Panc1 (cell line): ENCODE measurements at places on chromosomes 5 and 9.

DNA sequence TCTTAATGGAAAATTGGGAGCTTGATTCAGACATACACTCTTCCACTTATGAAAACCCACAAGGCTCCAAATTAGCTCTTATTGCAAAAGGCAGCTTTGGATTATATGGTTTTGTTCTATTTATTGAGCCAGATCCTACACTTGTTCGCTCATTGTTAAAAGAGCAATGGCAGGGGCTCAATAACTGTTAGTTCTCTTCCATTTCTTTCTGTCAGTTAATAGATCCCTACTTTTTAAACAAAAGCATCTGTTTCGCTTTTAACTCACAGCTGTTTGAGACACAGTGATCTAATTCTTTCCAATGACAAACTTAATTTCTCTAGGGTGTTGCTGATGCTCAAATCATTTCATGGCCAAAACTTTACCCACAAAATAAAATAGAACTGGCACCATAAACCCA, 11.7 kb downstream of the C5 start:
- DNase-seq, result no peak

GRCh38 chr5:115585265-115585664, 17.0 kb downstream of the TICAM2 start:
- no peak for DNase-seq

DNA sequence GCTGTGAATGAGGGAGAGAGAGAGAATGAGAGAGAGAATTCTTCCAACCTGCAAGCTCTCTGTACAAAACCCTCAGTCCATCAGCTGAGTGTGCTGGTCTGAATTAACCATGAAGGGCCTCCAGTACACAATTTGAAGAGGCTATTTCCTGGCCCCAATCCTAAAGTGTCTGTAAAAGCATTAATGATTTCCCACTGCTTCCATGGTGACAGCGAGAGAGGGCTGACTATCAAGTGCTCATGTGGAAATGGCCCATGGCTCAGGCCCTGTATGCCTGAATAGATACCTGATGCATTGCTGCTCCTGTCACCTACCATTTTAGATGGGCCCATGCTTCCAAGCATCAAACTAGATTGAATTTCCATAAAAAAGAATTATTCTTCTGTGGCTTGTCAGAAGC, 592.4 kb downstream of the KIF4B start:
- no peak for DNase-seq

- DNase-seq, result no peak
Observed at GRCh38 chr5:147472664-147473475, 37.0 kb downstream of the DPYSL3 start.

DNA sequence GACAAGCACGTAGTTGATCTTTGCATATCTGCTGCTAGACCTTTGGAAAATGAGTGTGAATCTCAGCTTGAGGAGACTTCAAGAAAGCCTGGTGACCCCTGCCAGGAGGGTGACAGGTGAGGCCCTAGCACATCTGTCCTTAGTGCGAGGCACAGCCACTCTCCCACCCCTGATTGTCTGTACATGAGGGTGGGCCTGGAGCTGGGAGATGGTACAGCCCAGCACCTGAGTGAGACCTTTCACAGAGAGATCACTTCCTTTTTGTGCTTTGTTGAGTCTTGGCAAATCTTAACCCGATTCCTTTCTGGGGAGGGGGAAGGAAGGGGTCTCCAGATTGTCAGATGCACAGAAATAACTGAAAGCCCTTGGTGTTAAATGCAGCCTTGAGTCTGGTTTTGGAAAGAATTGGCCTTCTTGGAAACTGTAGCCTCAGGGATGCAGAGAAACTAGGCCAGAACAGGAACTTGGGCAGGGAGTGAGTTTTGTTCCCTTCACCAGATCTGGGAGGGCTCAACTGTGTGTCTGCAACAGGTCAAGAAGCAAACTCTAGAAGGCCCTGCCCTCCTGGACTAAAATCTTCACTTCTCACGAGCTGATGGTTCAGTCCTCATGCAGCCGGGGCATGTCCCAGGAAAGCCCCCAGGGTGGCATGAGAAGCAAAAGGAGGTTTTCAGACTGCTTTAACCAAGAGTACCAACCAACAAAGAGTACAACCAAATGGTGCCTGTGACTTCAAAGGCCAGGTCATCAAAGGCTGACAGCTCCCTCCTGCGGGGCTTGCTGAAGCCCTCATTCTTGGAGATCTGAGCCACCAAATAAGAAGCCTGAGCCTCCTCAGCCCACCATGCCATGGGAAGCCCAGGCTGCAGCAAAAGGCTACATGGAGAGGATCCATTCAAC, 20.8 kb upstream of the SEMA4D start:
- no peak for DNase-seq

GRCh38 chr5:180901319-180902009, 2.5 kb downstream of the BTNL8 start:
- DNase-seq, result no peak

GRCh38 chr9:77839459-77840140, 191.5 kb upstream of the GNA14 start:
- no peak for DNase-seq

DNA sequence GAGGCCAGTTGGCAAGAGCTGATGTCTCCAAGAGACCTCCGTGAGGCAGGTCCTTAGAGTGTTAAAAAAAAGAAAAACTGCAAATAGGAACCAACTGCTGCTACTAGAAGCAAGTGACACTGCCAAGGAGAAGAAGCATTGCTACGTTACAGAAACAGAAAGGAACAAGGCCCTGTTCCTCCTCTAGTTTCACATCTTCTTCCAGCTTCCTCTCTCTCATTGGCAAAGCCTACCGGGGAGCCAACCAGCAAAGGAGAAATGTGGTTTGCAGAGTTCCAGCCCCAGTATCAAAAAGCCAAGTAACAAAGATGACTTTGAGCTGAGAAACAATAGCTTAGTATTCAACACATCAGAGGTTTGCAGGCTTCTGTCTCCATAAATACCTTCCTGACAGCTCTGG, 145.9 kb downstream of the PRELID2 start:
- no peak for DNase-seq

DNA sequence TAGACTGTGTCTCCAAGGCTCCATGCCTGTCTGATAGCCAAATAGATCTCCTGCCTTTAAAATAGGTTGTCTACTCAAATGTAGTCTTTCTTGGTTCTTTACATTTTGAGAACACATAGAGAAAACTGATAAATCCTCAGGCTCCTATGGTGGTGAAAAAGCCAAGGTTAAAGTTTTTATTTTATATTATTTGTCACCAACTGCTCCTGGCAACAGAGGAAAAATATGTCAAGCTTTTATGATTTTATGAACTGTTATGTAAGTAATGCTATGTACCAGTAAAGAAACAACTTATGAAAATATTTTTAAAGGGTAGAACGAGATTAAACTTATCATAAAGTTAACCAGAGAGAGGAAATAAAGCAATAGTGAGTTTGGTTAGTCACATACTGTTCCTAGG, 222.8 kb downstream of the NR2F1-AS1 start:
- DNase-seq, result no peak

DNA sequence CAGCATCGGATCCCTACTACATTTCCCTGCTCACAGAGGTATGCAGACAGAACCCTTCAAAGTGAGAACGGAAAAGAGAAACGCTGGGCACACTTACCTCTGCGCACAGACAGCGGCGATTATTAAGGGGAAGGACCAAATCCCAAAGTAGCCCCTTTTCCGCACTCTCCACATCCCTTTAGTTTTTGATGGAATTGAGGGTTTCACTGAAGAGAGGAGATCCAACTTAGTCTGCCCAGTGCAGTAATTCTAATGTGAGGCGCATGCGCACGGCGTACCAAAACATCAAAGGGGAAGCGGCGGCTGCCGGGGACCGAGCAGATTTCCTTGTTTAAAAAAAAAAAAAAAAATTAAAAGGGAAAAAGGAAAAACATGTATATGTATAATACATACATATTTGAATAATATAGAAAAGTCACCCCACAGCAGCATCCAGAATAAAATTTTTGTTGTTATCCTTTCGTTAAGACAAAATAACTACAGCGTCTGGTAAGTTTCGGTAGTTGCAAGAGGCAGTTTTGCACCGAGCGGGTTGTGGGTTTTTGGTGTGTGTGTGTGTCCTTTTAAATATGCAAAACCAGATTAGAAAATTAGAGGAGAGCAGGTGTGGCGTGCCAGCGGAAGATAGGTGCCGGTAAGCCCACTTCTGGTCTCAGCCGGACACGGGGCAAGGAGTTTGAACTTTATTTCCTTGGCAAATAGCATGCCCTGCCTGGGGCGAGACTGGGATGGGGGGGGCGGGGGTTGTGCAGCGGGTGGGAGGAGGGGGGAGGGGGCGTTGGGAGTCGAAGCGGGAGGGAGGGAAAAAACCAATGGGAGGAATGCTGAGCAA, at the start of gene GABRB2:
TSS of gene GABRB2 (minus strand) at position 256 of the 832 bp plus-strand sequence. CDS start at position 174, 82 bp downstream.
- no peak for DNase-seq

- no peak for DNase-seq
Observed at GRCh38 chr5:125587631-125588030, 835.6 kb upstream of the GRAMD2B start.

- DNase-seq, result no peak
Observed at GRCh38 chr5:65932676-65933075, 6.3 kb downstream of the ERBIN start.

DNA sequence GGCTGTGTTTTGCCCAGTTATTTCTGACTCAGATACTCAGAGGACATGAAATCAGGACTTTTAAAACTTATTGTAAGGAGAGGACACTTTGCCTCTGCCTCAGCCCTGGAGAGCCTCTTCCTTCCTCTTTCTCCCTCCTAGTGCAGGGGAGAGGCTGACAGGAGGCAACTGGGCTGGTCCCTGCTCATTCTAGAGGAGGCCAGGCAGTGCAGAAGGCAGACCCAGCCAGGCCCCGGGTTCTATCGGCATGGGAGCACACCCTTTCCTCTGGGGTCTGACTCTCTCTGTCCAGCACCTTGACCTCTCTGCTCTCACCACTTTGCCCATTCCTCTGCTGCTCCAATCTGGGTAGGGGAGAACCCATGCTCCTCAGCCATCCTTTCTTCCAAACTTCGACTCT, 16.0 kb upstream of the SMIM32 start:
- no peak for DNase-seq

GRCh38 chr5:157076558-157076957, 17.6 kb upstream of the HAVCR1 start:
- DNase-seq, result no peak

DNA sequence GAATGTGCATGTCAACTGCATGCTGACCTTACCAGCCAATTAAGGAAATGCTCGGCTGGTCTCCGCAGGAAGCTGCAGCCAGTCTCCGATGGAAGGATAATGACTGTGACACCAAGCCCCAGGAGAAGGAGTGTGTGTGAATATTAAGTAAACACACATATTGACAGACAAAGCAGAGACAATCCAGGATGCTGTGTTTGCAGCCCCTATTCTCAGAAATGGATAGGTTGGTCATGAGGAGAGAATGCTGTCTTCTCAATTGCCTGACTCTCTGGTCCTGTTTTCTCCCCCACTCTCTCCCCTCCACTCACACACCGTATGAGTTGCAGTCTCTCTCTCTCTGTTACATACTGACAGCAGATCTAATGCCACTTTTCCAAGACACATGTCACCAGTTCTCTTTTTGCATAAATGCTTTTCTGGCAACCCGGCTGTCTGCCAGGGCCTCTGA, 85.7 kb downstream of the EPB41L4A start:
- no peak for DNase-seq

- DNase-seq, result no peak
Observed at GRCh38 chr5:15966066-15966640, 213.4 kb downstream of the MARCHF11 start.

GRCh38 chr5:100731768-100732167, 171.3 kb downstream of the ST8SIA4 start:
- no peak for DNase-seq

GRCh38 chr5:123813264-123813663, 301.3 kb downstream of the CSNK1G3 start:
- no peak for DNase-seq

GRCh38 chr5:140324041-140324600, 21.2 kb upstream of the PFDN1 start:
- DNase-seq, result no peak

DNA sequence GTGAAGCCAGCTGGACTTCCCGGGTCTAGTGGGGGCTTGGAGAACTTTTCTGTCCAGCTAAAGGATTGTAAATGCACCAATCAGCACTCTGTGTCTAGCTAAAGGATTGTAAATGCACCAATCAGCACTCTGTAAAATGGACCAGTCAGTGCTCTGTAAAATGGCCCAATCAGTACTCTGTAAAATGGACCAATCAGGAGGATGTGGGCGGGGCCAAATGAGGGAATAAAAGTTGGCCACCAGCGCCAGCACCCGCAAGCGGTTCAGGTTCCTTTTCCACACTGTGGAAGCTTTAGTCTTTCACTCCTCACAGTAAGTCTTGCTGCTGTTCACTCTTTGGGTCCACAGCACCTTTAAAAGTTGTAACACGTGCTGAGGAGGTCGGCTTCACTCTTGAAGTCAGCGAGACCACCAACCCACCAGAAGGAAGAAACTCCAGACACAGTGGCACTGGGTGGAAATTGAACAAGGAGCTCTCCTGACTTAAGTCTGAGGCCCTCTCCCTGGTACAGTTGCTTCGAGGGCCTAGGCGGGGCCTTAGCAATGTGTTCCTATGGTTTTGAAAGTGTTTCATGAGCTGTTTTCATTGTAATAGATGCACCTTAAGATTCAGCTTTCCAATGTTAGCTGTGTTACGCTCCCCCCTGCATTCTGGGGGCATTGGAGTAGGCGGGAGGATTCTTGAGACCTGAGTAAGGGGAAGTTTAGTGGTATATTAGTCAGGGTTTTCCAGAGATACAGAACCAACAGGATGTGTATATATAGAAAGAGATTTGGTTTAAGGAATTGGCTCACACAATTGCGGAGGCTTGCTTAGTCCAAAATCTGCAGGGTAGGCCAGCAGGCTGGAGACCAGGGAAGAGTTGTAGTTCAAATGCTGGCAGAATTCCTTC, 21.5 kb upstream of the MYO10 start:
- DNase-seq, result no peak

DNA sequence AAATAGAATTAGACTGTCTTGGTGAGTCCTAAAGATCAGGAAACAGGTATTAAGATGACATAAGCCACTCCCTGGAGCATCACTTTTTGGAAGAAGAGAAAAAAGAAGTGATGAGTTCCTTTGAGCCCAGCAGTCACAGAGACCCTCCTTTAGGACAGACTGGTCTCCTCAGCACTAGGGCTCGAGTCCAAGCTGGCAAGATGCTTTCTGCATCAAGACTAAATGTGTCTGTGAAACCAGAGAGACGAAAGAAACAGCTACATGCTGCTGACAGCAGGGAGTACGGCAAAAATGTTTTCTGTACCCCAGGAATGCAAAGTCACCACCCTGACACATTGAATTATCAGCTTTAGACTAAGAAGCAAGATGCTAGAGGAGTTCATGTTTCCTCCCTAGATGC, 184.5 kb downstream of the CRB2 start:
- DNase-seq, result no peak
